Omental fat pad (tissue), 4 donors: ENCODE measurements at places on chromosomes 6 and 20.

DNA sequence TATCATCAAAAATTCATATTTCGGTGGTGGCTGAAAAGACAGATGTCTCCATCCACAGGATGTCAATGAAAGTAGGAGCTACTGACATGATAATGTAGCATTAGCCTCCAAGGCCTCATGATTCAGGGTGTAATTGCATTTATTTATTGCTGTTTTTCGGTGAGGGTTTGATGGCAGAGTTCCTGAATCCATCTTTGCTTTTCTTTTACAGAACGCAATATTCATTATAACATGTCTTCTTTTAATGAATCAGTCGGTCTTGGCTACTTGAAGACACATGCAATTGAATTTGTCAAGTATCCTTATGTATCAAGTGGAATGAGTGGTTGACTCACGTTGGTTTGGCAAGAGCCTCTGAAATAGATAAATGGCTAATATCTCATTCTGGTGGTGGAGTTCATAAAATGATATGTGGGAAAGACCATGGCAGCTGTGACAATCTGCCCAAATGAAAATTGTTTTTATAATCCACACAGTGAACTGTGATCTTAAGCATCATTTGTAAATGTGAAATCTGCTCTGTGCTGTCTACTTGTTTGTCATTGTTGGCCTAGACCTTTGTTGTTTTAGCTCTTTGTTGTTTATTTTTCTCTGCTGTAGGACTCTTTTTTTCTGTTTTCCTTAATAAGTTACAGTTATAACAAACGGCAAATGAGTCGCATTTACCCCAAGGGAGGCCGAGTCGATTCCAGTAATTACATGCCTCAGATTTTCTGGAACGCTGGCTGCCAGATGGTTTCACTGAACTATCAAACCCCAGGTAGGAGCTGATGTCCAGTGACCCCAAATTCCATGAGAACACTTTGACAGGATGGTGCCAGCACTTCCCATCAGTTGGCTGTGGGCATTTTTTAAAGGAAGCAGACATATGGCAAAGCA, 105.7 kb upstream of the LAMP5 start:
- no peak for DNase-seq

DNA sequence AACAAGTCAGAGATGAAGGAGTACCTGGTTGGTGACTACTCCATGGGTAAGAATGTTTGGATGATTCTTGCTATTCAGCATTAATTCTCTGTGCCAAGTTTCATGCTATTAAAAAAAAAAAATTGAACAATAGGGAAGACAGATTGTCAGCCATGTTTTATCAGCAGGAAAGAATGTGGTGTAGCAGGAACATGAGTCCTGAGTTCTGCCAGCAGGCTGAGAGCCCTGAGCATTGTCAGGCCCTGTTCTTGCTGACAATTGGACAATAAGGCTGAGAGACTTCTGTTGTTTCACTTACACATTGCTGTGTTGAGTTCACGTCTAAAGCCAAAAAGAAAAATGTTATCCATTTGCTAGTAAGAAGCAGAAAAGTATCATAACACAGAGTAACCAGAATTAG, 70.4 kb upstream of the SMIM28 start:
- DNase-seq = no peak

GRCh38 chr6:124148236-124148957, 344.7 kb downstream of the NKAIN2 start:
- DNase-seq = no peak

GRCh38 chr6:5671601-5672559, 334.8 kb downstream of the NRN1 start:
- DNase-seq = no peak

GRCh38 chr6:21731411-21732031, 138.0 kb downstream of the SOX4 start:
- no peak for DNase-seq

GRCh38 chr6:119626884-119627619, 277.5 kb upstream of the MAN1A1 start:
- no peak for DNase-seq

GRCh38 chr6:10733151-10733715, 10.4 kb downstream of the TMEM14C start:
- DNase-seq = no peak

DNA sequence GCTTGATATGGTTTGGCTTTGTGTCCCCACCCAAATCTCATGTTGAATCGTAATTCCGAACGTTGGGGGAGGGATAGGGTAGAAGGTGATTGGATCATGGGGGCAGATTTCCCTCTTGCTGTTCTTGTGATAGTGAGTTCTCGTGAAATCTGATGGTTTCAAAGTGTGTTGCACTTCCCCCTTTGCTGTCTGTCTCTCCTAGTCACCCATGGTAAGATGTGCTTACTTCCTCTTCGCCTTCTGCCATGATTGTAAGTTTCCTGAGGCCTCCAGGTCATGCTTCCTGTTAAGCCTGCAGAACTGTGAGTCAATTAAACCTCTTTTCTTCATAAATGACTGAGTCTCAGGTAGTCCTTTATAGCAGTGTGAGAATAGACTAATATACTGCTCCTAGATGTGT, 19.9 kb downstream of the PFDN4 start:
- DNase-seq = no peak

DNA sequence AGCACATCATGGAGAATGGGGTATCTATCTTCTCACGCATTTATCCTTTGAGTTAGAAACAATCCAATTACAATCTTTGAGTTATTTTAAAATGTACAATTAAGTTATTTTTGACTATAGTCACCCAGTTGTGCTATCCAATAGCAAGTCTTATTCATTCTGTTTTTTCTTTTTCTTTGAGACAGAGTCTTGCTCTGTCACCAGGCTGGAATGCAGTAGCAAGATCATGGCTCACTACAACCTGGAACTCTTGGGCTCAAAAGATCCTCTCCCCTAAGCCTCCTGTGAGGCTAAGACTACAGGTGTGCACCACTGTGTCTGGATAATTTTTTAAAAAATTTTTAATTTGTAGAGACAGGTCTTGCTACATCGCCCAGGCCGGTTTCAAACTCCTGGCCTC, 201.5 kb upstream of the ZNF217 start:
- DNase-seq = no peak

GRCh38 chr6:38723783-38724182, 8.7 kb downstream of the DNAH8 start:
- DNase-seq = no peak

- no peak for DNase-seq
Observed at GRCh38 chr6:69542494-69542893, 254.3 kb downstream of the LMBRD1 start.

DNA sequence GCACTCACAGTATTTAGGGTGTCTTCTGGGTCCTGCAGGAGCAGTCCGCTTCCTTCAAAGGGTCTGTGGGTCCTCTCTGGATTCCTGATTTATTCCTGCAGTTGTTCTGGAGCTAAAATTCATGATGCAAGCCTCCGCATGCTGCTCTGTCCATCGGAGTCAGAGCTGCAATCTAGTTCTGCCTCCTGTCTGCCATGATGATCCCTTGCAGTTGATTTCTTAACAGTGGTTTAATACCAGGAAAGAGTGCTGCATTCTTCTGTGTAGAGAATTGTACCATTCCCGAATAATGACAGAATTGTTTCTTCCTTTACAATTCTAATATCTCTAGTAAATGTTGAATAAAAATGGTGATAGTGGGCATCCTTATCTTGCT, 72.0 kb upstream of the B3GAT2 start:
- DNase-seq = no peak

GRCh38 chr6:157326979-157327378, 3.7 kb upstream of the TMEM242 start:
- no peak for DNase-seq

GRCh38 chr6:141688916-141689315, 443.8 kb upstream of the GJE1 start:
- no peak for DNase-seq

DNA sequence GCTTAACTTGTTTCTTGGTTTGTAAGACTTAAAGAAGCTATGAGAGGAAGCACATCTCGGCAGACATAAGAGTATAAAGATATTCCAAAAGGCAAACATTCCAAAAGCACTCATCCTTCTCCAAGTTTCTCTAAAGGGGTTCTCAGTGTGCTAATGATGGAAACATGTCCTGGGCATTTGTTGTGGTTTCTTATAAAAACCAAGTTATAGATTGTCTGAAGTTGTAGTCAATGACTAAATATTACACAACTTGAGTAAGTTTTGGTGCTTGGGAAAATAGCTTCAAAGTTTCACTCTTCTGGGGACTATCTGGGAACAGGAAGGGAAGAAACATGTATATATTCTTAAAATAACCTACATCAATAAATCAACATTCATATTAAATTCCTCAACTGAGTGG, 128.3 kb upstream of the TBX18 start:
- no peak for DNase-seq

DNA sequence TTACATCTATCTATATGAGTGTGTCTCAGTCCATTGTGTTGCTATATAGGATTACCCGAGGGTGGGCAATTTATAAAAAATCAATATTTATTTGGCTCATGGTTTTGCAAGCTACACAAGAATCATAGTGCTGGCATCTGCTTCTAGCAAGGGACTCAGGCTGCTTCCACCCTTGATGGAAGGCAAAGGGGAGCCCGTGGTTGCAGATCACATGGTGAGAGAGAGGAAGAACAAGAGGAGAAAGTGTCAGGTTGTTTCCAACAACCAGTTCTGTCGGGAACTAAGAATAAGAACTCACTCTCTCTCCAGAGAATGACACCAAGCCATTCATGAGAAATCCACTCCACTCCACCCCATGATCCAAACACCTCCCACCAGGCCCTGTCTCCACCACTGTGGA, 48.2 kb upstream of the TENT5A start:
- no peak for DNase-seq

DNA sequence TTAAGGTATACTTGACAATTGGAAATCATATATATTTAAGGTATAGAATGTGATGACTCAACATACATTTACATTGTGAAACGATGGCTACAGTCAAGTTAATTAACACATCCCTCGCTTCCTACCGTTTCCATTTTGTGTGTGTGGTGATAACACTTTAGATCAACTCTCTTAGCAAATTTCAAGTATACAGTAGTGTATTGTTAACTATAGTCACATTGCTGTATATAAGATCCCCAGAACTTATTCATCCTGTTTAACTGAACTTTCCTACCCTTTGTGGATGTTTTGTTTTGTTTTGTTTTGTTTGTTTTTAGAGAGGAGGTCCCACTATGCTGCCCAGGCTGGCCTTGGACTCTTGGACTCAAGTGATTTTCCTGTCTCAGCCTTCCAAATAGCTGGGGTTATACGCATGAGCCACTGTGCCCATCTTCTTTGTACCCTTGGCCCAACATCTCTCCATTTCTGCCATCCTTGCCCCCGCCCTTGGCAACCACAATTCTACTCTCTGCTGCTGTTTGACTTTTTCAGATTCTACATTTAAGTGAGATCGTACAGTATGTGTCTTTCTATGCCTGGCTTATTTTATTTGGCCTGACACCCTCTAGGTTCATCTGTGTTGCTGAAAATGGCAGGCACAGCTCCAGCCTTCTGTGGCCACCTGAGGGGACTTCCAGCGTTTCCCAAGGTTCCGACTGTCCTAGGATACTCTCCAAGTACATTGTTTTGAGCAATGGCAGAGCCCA, 90.5 kb upstream of the SNX9 start:
- DNase-seq = no peak

DNA sequence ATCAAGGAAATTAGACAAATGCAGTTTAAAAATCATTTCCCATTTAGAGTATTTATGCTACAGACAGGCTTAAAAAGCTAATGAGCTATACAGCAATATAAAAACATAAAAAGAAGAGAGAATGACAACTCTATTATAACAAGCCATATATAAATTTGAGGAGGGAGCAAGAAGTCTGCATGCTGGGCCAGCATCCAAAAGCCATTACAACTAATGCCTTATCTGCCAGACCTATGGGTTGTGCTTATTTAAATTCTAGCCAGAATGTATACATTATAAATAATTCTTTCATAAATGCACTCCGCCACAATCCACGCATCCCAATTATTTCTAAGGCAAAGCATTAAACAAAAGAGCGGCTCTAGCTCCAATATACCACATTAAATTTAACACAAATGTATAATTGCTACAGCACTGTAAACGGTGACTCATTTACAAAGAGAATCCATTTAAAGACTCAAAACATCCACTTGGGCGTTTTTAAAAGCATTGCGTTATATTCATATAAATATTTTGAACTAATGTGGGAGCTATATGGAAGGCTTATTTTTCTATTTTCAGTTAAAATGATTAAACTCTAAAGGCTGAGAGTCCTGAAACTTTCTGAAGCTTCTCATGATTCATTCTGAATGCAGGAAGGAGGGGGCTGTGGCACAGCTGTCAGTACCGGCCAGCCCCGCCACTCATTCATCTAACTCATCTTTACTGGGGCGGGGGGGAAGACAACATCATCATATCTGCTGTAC, 37.7 kb upstream of the RAB22A start:
- no peak for DNase-seq

- no peak for DNase-seq
Observed at GRCh38 chr20:19269737-19270340, 57.4 kb downstream of the SLC24A3 start.

GRCh38 chr6:3711776-3712175, 39.7 kb downstream of the PXDC1 start:
- DNase-seq = no peak

GRCh38 chr20:4780245-4780644, 58.5 kb downstream of the PRND start:
- no peak for DNase-seq

DNA sequence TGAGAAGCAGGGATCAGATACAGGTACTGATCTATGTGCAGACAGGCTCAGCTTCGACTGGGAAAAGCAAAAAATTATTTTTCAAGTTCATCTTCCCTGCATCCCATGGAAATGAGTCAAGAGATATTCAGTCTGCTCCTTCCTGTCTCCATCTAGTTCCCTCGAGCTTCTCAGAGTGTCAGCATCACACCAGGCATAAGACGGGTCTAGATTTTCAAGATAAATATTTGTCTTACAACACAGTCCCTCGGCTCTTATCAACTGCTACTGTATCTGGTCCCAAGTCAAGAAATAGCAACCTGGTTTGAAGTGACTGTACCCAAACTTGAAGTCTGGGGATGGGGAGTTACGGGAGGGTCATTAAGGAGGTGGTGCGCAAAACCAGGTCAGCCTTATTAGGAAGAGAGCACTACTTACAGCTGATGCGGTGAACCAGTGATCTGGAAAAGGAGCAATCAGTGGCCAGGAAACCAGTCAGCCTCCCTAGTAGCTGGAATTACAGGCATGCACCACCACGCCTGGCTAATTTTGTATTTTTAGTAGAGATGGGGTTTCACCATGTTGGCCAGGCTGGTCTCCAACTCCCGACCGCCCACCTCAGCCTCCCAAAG, 29.7 kb downstream of the ZMYND8 start:
- DNase-seq = no peak

GRCh38 chr6:143958839-143959399, 49.1 kb downstream of the PLAGL1 start:
- DNase-seq = no peak
